Activated naive CD8-positive, alpha-beta T cell treated with anti-CD3 and anti-CD28 coated beads for 36 hours (primary cell): ENCODE measurements at places on chromosomes 1 and 21. TPM values are rescaled to one million over a fixed set of nuclear protein-coding genes. Genes with fewer than 3 reads are reported as not detected.

- H3K4me3 ChIP-seq, result no peak overlapping the region
- DNase-seq, result no peak
- no peaks in the 10 kb centered on the region for H3K27me3 ChIP-seq
- peaks cover 16% of the 10 kb centered on the region for H3K4me1 ChIP-seq
- peaks cover 7% of the 10 kb centered on the region for H3K36me3 ChIP-seq
Observed at GRCh38 chr1:192980856-192981255, 78.3 kb downstream of the UCHL5 start.

DNA sequence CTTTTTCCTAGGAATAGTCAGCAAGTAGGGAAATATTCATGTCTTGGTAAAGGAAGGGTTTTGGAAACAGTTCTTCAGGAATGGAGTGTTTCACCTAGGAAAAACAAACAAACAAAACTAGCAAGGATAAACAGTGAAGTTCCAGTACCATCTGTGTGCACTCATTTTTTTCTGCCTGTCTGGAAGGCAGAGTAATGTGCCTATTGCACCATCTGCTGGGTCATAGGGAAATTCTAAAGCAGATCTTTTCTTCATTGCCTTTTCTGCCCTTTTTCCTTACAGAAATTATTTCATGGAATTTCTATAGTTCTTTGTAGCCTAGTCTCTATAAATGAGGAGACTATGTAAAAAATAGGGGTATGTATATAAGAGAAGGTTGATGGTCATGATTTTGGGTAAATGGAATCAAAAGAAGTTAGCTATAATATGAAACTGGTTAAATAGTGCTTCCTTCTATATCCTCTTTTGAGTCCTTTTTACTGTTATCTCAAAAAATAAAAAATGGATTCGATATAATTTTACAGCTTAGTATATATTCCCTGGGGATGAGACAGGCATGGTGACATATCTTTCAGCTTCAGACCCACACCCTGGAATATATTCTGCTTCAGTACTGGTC, 3.4 kb upstream of the HRNR start:
- DNase-seq, result no peak
- H3K27ac ChIP-seq, result no peak overlapping the region
- H3K27me3 ChIP-seq, result no peaks in the 10 kb centered on the region
- no peaks in the 10 kb centered on the region for H3K36me3 ChIP-seq
- no peaks in the 10 kb centered on the region for H3K4me1 ChIP-seq
- H3K4me3 ChIP-seq, result no peak overlapping the region

DNA sequence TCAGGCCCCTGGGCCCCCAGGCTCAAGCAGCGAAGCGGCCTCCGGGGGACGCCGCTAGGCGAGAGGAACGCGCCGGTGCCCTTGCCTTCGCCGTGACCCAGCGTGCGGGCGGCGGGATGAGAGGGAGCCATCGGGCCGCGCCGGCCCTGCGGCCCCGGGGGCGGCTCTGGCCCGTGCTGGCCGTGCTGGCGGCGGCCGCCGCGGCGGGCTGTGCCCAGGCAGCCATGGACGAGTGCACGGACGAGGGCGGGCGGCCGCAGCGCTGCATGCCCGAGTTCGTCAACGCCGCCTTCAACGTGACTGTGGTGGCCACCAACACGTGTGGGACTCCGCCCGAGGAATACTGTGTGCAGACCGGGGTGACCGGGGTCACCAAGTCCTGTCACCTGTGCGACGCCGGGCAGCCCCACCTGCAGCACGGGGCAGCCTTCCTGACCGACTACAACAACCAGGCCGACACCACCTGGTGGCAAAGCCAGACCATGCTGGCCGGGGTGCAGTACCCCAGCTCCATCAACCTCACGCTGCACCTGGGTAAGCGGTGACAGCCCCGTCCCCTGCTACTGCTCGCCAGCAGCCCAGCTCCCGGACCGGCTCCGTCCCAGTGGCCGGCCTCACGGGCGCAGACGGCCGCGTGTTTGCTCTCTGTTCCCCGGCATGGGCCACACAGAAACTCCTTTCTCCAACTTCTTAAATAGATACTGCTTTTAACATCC, 539 bp downstream of the LAMC1 start:
- peak overlapping the region; percentile 71 for H3K4me3 ChIP-seq
- DNase-seq, result peak; percentile 50

- peaks cover 10% of the 10 kb centered on the region for H3K27me3 ChIP-seq
- H3K36me3 ChIP-seq, result peaks cover 1% of the 10 kb centered on the region
- peak; percentile 85 for DNase-seq
- H3K27ac ChIP-seq, result peak overlapping the region; percentile 89
Observed at GRCh38 chr1:91804546-91805023, 81.4 kb downstream of the TGFBR3 start.

- H3K27ac ChIP-seq, result no peak overlapping the region
- no peaks in the 10 kb centered on the region for H3K27me3 ChIP-seq
- H3K4me1 ChIP-seq, result no peaks in the 10 kb centered on the region
Observed at GRCh38 chr1:41773144-41773591, 145.6 kb downstream of the HIVEP3 start.

DNA sequence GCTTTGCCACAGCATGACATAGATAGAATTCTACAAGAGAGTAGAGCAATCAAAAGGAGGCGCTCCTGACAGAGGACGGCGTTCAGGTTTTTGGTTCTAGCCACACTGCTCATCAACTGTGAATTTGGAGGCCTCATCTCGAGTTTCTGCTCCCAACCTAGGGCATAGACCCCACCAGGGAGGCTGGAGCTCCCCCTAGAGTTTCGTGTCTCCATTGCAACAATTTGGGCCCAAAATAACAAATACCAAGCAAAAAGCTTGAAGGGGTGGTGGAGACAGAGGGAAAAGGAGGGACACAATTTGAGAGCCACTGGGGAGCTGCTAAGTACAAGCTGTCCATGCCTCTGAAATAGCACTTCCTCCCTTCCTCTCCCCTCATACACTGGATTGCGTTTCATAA, 297.0 kb downstream of the GPATCH2 start:
- H3K36me3 ChIP-seq, result no peaks in the 10 kb centered on the region
- H3K4me3 ChIP-seq, result no peak overlapping the region
- no peak for DNase-seq
- no peak overlapping the region for H3K27ac ChIP-seq
- no peaks in the 10 kb centered on the region for H3K4me1 ChIP-seq

- no peaks in the 10 kb centered on the region for H3K27me3 ChIP-seq
- no peak for DNase-seq
- no peak overlapping the region for H3K4me3 ChIP-seq
- H3K36me3 ChIP-seq, result peaks cover 20% of the 10 kb centered on the region
- H3K4me1 ChIP-seq, result peaks cover 22% of the 10 kb centered on the region
Observed at GRCh38 chr21:44552136-44552535, 831 bp upstream of the KRTAP10-2 start.

LAMC1 gene
- total RNA-seq, result 0.42 TPM

DNA sequence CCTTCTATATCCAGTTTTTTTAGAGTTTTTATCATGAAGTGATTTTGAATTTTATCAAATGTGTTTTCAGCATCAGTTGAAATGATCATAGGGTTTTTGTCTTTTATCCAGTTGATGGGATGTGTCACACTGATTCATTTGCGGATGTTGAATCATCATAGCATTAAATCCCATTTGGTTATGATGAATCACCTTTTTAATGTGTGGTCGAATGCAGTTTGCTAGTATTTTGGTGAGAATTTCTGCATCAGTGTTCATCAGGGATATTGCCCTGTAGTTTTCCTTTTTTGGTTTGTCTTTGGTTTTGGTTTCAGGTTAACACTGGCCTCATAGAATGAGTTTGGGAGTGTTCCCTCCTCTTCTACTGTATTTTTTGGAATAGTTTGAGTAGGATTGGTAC, 80.3 kb downstream of the DIRAS3 start:
- no peak overlapping the region for H3K4me3 ChIP-seq
- no peaks in the 10 kb centered on the region for H3K36me3 ChIP-seq
- no peaks in the 10 kb centered on the region for H3K4me1 ChIP-seq
- H3K27ac ChIP-seq, result no peak overlapping the region
- peaks cover 5% of the 10 kb centered on the region for H3K27me3 ChIP-seq
- DNase-seq, result no peak

DNA sequence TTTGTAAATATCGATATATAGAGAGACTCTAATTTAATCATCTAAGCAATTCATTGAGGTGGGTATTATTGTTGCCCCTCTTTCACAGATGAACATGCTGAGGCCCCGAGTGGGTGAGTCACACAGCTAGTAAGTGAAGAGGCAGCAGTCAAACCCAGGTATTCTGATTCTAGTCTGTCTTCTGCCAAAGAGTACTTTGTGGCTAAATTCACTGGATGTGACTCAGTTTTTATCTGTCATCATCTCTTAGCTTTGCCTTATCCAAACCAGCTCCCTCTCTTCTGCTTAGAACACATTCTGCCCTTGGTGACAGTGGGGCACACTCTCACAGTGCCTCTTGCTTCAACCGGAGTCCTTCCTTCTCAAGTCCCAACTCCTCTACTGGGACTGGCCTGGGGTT, 11.5 kb downstream of the FCRL5 start:
- no peak overlapping the region for H3K27ac ChIP-seq
- no peaks in the 10 kb centered on the region for H3K36me3 ChIP-seq
- no peak for DNase-seq
- no peak overlapping the region for H3K4me3 ChIP-seq

MXRA8 gene
- 0.50 TPM for total RNA-seq

TNFRSF18 gene
- 53.3 TPM for total RNA-seq

DNA sequence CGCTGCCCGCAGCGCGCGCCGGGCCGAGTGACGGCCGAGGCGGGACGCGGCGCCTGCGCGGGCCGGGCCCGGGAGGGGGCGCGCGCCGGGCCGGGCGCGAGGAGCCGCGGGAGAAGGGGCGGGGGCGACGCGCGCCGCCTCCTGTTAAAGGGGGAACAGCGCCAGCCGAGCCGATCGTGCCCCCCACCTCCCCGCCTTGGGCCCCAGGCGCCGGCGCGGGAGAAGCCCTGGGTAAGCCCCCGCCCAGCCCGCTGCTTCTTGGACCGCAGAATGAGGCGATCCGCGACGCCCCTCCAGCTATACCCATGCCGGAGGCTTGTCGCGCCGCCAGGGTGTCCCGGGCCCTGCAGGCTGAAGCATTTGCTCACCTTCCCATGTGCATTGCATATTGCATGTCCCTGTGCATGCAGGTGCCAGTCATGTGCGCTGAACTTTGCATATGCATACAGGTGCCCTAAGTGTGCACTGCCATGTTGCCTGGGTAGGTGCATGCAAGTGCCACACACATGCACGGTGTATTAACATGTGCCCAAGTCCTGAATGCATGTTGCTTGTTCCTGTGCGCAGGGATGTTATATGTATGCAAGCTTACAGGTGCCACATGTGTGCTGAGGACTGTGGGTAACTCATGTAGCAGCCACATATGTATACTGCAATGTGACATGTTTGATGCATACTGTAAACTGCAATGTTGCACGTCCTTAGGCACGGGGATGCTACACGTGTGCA, at the start of gene ADGRB2:
Gene ADGRB2, minus strand, starts transcription at position 29 of the 729 bp plus-strand sequence. CDS start 7,119 bp downstream, outside the sequence.
- no peak within 1 kb of the TSS for H3K27ac ChIP-seq
- H3K4me3 ChIP-seq, result peak within 1 kb of the TSS; percentile 62
- peak; percentile 26 for DNase-seq

GRCh38 chr1:89429062-89429461, 65.2 kb downstream of the GBP6 start:
- no peak overlapping the region for H3K4me3 ChIP-seq
- H3K4me1 ChIP-seq, result peaks cover 4% of the 10 kb centered on the region
- peaks cover 3% of the 10 kb centered on the region for H3K27me3 ChIP-seq
- H3K27ac ChIP-seq, result no peak overlapping the region

DNA sequence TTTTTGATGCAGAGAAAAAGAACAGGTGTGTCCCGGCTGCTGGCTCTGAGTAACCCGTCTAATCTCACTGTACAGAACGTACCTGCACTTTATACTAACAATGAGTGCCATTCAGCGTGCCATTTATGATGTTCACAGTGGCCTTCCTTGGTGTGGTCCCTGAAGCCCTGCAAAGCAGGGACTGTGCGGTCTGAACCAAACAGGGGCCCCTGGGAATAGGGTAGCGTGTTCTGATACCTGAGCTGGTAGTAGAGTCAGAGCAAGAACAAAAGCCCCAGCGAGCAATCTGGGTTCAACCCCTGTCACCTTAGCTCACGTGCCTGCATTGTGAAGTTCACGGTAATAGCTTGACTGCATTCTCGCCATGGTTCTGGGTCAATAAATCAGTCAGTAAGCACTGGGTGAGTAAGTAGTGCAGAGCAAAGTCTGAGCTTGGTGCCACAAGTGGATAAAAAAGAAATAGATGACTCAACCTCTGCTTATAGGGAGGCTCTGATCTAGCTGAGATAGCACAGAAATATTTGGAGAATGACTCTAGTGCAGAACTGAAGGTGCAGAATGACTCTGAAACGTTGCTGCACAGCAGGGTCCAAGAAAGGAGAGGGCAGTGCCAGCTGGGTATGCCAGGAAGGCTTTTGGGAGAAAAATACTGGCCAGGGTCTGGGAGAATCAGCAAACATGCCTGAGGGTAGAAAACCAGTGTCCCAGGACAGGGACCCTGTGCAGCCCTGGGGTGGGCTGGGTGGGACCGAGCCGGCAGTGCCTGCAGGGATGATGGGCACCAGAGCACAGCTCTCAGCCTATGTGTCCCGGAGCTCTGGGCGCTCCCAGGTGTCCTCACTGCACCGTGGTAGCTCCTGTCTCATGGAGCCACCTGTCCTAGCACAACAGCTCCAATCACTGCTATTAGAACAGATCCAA, 125.9 kb downstream of the RHOU start:
- H3K4me3 ChIP-seq, result no peak overlapping the region
- no peaks in the 10 kb centered on the region for H3K36me3 ChIP-seq

ATAD3C gene
- total RNA-seq, result 1.5 TPM

- no peak for DNase-seq
- no peak overlapping the region for H3K27ac ChIP-seq
- no peaks in the 10 kb centered on the region for H3K4me1 ChIP-seq
- H3K36me3 ChIP-seq, result no peaks in the 10 kb centered on the region
- H3K27me3 ChIP-seq, result peaks cover 3% of the 10 kb centered on the region
Observed at GRCh38 chr1:6129313-6129712, 50.8 kb downstream of the CHD5 start.

DNA sequence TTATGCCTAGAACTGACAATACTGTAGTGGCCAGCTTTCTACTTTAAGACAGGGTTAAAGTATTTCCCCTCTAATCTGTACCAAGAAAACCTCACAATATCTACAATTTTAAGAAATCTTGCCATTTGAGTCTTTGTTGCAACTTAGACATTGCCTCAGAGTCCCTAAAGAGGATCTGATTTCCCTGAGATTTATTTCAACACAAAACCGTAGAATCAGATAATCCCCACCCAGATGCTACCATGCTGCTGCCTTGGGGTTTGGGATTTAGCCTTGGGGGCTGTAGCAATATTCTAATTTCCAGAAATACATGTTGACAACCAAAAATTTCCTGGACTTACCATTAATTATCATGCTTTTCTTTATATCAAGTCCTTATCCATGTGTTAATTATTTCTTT, 50.3 kb upstream of the DENND1B start:
- no peak for DNase-seq
- H3K27me3 ChIP-seq, result no peaks in the 10 kb centered on the region
- no peaks in the 10 kb centered on the region for H3K36me3 ChIP-seq

- H3K4me1 ChIP-seq, result peaks cover 10% of the 10 kb centered on the region
- no peak overlapping the region for H3K27ac ChIP-seq
- H3K27me3 ChIP-seq, result peaks cover 31% of the 10 kb centered on the region
- no peaks in the 10 kb centered on the region for H3K36me3 ChIP-seq
Observed at GRCh38 chr21:44722731-44723130, 11.4 kb upstream of the TSPEAR start.
